ENCODE measurements at places on chromosomes 6 and 20.

DNA sequence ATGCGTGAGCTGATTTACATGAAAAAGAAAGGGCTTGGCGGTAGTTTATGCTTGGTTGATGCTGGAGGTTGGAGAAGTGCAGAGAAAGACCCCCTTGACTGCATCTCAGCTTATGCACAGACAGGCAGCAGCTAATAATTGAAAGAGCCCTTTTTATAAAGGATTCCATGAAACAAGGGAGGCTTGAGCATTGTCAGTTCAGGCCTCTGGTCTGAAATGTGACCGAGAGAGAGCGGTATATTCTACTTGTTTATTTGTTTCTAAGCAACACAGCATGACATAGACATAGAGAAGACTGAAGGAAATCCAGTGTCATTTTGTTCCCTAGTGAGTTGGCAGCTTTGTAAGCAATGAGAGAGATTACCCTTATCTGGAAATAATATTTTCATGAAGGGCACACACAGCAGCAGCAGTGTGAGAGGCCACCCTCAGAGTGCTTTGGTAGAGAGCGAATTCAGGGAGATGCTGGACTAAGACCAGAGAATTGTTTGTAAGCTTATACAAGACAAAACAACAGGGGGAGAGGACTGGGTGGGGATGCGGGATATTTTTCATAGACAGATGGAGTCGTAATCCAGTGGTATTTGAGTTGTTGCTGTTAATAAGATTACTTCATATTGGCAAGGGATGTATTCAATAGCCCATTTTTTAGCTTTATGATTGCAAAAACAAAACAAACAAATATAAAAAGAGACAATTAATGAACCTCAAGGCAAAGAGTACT lies 34.6 kb upstream of the LAMA2 start:
- DNase-seq = no peak

GRCh38 chr6:89792881-89793280 lies 26.7 kb downstream of the MDN1 start:
- DNase-seq = no peak

DNA sequence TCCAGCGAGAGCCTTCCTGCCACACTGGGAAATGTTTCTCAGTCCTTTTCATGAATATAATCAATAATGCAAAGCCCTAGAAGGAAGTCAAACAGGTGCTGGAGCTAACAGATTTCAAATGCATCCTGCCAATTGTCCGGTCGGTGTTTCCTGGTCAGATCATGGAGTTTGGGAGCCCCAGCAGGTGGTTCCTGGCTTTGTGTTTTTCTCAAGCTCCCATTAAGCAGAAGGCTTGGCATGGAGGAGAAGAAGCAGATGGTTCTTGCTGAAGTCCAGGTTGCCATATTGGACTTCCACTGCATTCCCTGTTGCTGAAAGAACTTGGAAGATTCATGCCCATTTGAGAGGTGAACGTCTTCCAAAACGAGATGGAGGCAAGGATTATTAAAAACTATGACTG lies 68.6 kb downstream of the GFOD1 start:
- DNase-seq = no peak

DNA sequence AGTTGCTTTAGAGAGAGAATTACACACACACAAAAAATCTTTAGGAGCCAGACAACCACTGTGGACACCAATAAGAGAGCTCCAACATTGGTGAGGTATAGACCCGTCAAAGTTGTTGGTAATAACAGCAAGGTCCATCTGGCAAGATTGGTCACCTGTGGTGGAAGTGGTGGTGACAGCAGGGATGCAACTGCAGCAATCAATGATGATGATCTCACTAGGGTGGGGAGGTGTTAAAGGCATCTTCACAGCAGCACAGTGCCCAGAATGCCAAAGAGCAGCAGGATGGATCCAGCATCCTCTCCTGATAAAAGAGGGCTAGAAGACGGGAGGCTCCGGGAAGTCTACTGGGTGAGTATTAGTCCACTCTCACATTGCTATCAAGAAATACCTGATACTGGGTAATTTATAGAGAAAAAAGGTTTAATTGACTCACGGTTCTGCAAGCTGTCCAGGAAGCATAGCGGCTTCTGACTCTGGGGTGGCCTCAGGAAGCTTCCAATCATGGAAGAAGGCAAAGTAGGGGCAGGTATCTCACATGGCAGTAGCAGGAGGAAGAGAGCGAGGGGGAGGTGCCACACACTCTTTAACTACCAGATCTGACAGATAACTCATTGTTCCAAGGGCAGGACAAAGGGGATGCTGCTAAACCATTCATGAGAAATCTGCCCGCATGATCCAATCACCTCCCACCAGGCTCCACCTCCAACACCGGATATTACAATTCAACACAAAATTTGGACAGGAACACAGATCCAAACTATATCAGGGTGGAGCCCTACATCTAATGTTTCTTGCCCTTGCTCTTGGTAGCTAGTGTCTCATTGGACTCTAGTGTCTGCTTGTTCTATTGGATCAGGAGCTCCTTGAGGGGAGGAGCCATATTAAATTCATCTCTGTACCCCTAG lies 48.9 kb downstream of the KLHL31 start:
- DNase-seq = no peak

GRCh38 chr20:48990467-48990866 lies 55.6 kb upstream of the CSE1L start:
- DNase-seq = no peak

DNA sequence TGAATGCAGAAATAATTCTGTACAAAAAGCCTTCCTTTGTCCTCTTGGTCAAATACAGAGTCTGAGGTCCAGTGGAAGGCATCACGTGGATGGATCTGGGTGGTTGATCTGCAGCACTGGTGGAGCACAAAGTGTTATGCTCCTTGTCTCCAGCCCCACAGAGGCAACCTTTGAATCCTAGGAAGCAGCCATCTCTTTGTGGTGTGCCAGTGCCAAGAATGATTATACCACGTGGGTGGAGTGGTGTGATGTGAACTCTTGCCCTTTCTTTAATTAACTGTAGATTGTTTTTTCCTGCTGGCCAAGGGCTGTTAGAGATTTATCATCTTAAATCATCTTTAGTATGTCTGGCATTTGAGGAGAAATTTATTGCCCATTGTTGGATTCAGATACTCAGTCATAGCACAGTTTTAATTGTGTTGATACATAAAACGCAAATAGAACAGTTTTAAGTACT lies 31.1 kb downstream of the NCOA7 start:
- DNase-seq = no peak

- DNase-seq = no peak
Observed at GRCh38 chr6:36826520-36827227, 12.6 kb downstream of the CPNE5 start.

DNA sequence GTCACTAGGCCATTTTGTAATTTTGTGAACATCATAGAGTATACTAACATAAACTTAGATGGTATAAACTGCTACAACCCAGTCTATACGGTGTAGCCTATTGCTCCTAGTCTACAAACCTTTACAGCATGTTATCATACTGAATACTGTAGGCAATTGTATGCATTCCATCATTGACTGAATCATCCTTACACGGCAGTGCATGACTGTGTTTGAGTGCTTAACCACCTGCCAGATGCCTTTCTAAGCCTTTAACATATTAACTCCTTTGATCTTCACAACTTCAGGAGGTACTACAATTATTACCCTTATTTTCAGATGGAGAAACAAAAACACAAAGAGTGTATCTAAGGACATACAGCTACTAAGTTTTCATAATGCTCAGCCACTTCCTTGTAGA lies 14.0 kb downstream of the DPPA5 start:
- DNase-seq = no peak

GRCh38 chr6:46926481-46926880 lies 4.7 kb upstream of the ADGRF5 start:
- DNase-seq = no peak

DNA sequence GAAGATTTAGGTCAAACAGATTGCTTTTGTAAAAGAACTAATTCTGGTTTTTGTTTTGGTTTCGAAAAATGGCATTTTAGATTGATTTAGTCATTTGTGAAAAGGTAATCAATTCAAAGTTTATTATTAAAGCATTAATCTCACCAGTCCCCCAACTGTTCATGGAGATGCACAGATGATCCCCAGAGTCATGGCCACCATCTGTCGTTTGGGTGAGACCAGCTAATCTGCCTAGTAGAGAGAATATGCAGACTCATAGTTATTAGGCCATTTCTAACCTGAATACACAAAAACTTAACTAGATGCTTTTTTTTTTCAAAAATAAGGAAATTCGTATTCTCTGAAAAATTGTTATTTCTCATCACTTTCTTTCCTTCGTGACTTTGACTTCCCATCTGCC lies 58.1 kb downstream of the C6orf58 start:
- DNase-seq = no peak

- no peak for DNase-seq
Observed at GRCh38 chr6:16486661-16487060, 248.3 kb downstream of the GMPR start.

DNA sequence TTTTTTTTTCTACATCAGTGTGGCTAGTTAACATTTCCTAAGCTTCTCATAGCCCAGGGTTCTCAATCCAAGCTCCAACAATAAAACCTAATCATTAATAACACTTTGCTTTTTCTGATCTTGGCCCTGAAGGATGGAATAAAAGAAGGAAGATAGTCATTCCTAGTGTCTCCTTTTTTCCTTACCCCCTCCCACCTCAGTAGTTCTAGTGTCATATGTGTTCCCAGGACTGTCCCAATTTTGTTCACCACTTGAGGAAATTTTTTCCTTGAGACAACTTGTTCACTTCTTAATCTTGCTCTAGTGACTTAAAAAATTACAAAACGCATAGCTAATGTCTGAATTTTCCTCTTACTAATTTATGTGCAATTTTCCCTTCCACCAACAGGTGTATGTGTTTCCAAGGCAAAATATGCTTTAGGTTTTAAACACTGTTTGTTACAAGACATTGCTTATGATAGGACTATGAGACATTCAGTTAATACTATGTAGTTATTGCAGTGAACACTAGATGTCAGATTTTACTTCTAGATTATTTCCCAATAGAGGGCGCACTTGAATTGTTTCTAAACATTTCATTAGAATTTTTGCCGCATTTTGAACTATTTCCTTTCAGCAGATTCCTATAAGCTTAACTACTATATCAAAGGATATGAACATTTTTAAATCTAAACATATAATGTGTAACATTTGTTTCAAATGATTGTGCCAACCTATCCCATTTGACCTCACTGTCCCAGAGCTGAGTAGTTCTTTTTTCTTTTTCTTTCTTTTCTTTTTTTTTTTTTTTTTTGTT lies 18.5 kb upstream of the C6orf141 start:
- peak; percentile 66 for DNase-seq

- no peak for DNase-seq
Observed at GRCh38 chr6:167510648-167511047, 185.8 kb downstream of the TTLL2 start.

- DNase-seq = no peak
Observed at GRCh38 chr20:36346256-36346655, 40.1 kb downstream of the DLGAP4 start.

GRCh38 chr6:6694825-6695624 lies 106.5 kb downstream of the LY86 start:
- no peak for DNase-seq

- DNase-seq = no peak
Observed at GRCh38 chr6:33691456-33692077, 19.9 kb downstream of the UQCC2 start.

GRCh38 chr6:155224618-155225017 lies 39.2 kb upstream of the CLDN20 start:
- no peak for DNase-seq

GRCh38 chr6:162019349-162019748 lies 708.2 kb downstream of the PRKN start:
- DNase-seq = no peak

DNA sequence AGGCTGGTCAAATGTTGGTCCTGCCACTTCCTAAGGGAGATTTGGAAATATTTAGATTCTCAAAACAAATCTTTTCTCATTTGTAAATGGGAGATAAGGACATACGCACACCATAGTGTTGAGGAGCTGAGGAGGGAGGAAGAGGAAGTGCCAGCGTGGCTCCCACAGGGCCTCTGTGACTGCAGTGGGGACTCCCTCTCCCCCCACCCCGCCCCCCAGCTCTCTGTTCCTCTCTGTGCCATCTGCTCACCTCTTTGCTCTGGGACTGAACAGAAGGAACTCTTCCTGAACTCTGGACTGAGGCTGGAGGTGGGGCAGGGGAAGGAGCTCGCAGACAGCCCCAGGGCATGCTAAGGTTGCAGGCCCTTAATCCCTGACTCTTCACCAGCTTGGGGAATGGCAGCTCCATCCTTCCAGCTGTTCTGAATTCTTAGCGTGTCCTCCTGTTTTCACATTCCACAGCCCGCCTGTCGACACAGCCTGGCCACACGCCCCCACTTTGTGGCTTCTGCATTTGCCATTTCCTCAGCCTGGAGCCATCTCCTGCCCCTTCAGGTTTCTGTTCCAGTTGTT lies 11.4 kb downstream of the DDX27 start:
- no peak for DNase-seq

- no peak for DNase-seq
Observed at GRCh38 chr6:166440106-166440505, 57.4 kb upstream of the MPC1 start.

GRCh38 chr6:154258064-154258757 lies 98.4 kb downstream of the IPCEF1 start:
- no peak for DNase-seq

DNA sequence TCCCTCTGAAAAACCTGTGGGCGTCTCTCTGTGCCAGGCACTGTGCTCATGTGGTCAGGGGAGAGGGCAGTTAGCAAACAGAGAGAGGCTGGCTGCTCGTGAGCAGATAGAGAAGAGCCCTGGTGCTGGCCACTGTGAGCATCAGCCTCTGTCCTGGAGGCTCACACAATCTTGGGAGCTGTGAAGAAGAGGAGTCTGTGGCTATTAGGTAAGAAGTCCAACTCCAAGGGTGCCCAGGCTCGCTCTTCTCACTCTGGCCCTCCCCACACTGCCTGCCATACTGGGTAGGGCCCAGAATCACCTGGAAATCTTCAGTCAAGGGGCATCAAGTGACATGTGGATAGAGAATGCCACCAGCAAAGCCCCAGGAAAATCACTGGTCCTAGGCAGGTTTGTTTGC lies 14.1 kb downstream of the SCML4 start:
- DNase-seq = no peak

DNA sequence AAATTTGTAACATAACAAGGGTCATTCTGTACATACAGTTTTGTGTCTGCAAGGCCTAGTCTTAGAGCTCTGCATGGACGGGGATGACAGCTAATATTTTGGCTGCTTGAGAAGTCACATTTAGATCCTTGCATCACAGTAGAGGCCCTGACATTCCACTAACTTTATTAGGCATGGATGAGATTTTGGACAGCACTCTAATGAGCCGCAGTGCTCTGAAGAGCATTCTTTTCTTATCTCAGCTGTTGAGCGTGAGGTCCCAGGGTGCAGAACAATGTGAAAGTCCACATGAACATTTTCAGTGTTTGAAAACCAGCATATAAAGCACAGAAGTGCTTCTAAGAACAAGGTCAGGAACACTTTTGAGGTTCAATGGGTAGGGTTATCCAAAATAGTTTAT lies 58.9 kb downstream of the IPCEF1 start:
- DNase-seq = no peak

GRCh38 chr6:89948876-89949275 lies 54.6 kb downstream of the GJA10 start:
- no peak for DNase-seq

- no peak for DNase-seq
Observed at GRCh38 chr6:106080763-106081095, 5.4 kb upstream of the PRDM1 start.

- DNase-seq = no peak
Observed at GRCh38 chr6:132598473-132598872, 8.9 kb upstream of the TAAR5 start.

- DNase-seq = no peak
Observed at GRCh38 chr6:72977114-72977513, 248.2 kb downstream of the KHDC1L start.

- DNase-seq = peak; percentile 4
Observed at GRCh38 chr20:11676630-11677287, 240.9 kb upstream of the BTBD3 start.
